ENCODE measurements at places on chromosomes 2 and 18.

DNA sequence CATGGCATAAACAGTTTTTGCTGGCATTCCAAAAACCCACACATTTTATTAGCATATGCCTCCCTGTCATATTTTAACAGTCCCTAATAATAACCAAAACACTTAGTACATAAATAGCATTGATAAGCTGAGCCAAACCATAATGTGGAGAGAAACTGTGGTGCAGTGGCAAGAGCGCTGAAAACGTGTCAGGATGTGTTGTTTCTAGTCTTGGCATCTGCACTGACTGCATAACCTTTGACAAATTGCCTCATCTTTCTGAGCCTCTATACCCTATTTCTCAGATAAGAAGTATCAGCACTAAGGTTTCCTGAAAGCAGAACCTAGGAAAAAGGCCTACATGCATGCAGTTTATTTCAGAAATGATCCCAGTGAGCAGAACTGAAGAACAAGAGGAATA, 41.4 kb downstream of the RAD51AP2 start:
- DNase-seq: no peak

- DNase-seq: no peak
These were observed 50.5 kb upstream of the TXNDC2 start for GRCh38 chr18:9835113-9835755.

GRCh38 chr2:189556526-189556925, 24.1 kb downstream of the SLC40A1 start:
- DNase-seq: no peak

DNA sequence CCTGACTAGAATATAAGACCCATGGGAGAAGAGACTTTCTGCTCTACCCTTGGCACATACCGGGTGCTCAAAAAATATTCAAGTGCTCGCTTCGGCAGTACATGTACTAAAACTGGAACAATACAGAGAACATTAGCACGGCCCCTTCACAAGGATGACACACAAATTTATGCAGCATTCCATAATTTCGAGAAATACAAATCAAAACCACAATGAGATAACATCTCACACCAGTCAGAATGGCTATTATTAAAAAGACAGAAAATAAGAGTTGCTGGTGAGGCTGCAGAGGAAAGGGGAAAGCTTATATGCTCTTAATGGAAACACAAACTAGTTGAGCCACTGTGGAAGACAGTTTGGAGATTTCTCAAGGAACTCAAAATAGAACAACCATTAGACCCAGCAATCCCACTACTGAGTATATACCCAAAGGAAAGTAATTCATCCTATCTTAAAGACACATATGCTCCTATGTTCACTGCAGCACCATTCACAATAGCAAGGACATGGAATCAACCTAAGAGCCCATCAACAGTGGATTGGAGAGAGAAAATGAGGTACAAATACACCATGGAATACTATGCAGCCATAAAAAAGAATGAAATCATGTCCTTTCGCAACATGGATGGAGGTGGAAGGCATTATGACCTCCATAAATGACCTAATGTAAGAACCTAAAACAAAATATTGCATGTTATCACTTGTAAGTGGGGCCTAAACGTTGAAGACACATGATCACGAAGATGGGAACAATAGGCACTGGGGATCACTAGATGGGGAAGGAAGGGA, 71.6 kb upstream of the CYP1B1 start:
- DNase-seq: no peak

GRCh38 chr2:73997813-73998212, 13.1 kb downstream of the TET3 start:
- DNase-seq: peak; percentile 9

DNA sequence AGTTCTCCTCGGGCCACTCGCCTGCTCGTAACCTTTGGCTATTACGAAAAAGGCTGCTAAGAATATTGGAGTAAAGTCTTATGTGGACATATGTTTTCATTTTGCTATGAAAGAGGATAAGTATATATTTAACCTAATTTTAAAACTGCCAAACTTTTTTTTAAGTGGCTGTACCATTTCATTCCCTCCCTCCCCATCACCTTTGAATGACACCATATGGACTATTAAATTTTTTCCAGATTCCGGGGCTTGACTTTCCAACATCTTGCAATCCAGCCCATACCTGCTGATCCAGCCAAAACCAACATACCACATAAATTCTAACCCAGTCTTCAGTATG, 31.5 kb downstream of the REEP1 start:
- no peak for DNase-seq

DNA sequence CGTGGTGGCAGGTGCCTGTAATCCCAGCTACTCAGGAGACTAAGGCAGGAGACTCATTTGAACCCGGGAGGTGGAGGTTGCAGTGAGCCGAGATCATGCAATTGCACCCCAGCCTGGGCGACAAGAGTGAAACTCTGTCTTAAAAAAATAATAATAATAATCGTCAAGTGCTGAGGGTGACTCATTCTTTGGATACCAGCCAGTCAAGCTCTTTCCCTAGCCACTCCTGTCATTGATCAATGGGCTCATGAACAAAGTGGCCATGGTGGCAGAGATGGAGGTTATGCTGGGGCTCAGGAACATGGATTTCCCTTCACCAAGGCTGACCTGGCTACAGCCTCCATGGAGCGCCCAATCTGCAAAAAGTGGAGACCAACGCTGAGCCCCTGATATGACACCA, 94.5 kb upstream of the HAAO start:
- DNase-seq: no peak

- DNase-seq: no peak
These were observed 76.0 kb downstream of the NCK2 start for GRCh38 chr2:105820691-105821090.

DNA sequence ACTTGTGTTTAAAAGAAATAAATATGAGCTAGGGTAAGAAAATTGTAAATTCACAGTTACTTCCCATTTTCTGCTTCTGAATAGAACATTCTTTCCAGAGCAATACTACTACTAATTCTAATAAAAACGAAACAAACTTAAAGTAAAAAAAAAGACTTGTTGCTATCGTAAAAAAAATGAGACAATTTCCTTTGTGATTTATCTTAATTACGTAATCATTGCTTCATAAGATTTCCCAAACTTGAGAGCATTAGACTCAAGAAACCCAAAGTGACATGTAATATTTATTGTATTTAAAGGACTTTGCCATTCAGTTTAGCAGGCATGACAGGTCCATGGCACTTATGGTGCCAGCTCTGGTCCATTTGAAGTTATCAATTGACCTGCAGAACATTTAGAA, 153.8 kb downstream of the AQP4 start:
- DNase-seq: no peak

GRCh38 chr18:56139372-56139771, 499.0 kb downstream of the TXNL1 start:
- DNase-seq: no peak

DNA sequence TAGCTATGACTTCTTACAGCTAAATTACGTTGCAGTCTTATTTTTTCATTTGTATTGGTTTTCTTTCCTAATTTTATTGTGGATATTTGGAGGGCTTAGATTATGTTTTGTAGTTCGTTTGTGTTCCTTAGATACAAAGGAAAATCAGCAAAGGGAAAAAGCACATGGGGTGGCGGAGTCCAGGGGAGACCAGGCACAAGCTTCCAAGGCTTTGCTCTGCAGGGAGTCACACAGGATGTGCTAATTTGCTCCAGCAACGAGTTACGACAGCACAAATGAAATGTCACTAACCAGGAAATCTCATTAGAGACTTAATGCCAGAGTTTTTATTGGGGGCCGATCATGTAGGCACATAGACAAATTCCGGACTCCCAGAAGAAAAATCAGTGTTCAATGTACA, 60.5 kb upstream of the CABYR start:
- DNase-seq: no peak

- no peak for DNase-seq
These were observed 329.5 kb upstream of the CWC22 start for GRCh38 chr2:180336550-180336949.

DNA sequence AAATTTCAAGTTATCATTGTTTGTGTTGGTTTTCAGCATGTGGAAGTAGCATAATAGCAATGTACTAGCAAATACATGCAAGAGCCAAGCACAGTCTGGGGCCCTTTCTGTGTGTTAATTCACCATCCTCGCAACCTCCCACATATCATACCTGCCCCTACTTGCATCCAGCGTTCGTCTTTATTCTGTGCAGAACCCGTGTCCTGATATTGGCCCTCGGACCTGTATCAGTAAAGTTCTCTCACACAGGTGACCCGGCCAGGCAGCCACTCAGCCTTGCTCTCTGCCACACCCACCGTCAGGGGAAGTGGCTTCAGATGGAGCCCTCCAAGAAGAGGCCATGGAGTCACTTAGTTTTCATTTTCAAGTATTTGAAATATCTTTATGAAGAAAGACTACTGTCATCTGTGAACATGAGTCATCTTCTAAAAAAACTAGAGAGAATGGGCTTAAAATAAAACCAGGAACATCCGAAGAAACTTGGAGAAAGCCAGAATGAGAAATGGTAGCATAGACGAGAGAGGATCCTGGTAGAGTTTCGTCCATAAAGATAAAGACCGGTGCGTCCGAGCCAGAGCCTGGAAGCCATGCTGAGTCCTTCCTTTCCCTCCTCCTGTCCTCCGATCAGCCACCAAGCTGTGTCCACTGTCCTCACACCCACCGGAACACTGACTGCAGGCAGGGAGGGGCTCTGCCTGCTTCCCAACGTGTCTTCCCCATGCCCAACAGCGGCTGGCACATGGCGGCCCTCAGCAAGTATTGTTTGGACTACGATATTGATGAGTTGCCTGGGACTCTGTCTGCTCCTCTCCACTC, 57.3 kb upstream of the RPL31 start:
- DNase-seq: no peak

- DNase-seq: peak; percentile 48
These were observed 74.3 kb upstream of the MMADHC start for GRCh38 chr2:149661844-149662243.

GRCh38 chr2:240450532-240451107, 15.2 kb downstream of the GPC1 start:
- peak; percentile 25 for DNase-seq

- DNase-seq: no peak
These were observed 168.4 kb upstream of the SPOPL start for GRCh38 chr2:138333121-138333520.

DNA sequence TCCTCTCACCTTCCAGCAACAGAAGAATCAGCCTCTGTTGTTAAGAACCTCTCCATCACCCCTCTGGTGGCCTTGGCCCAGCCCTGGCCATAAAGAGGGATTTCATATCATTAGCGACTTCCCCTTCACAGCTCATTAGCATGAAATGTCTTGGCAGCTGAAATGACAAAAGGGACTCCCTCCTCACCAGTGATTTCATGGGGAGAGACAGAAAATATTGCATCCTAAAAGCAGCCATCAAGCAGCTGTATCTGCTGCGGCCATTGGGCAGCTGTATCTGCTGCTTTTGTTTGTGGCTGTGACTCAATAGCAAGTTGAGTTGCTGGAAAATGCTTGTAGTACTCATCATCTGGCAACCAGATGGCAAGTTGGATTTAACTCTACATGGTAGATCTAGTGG, 105.9 kb upstream of the RMDN2 start:
- no peak for DNase-seq

Measured in pancreas (tissue), 10 donors.